Neuronal stem cell (in vitro differentiated cells): ENCODE measurements at places on chromosomes 1 and 21.

GRCh38 chr1:20187103-20187812, 940 bp upstream of the PLA2G2C start:
- DNase-seq = no peak

- no peak for DNase-seq
These were observed 7.1 kb upstream of the L1TD1 start for GRCh38 chr1:62187548-62187947.

GRCh38 chr1:232578651-232579195, 51.2 kb downstream of the SIPA1L2 start:
- no peak for DNase-seq

DNA sequence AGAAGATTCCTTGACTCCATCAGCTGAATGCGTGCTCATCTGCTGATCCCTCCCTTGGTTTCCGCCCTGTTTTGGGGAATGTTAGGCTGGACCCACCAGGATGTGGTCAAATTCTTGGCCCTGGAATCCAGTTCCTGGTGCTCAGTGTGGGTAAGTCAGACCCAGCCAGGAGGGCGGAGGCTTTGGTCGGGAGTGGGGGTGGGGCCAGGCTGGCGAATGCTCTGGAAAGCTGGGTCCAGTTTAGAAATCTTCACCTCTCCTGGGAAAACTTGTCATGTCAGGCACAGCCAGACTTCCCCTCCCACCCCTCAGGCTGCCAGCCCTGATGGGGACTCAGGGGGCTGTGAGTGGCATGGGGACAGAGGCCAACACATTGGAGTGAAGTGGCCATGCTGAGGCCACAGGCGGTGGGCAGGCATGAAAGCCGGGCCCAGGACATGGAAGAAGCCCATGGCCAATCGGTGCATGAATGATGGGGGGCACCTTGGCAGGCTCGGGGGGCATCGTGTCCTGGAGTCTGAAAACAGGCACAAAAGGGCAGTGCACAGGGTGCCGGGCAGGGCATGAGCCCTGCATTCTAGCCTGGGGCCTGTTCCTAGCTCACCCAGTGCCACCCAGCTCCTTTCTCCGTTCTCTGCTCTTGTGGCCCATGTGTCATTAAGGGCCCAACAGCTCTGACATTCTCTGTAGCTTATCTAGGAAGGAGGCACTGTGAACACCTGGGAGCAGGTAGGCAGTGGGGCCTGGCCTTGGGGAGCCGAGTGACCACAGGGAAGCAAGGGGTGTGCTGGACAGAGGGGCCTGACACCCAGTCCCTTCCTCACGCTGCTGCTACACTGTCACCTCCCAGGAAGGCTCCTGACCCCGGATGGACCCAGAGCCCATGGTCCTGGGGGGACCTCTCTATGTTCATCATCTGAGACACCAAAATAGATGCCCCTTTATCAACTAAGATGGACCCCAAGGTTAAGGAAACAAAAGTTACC, 14.6 kb upstream of the PADI1 start:
- DNase-seq = no peak

DNA sequence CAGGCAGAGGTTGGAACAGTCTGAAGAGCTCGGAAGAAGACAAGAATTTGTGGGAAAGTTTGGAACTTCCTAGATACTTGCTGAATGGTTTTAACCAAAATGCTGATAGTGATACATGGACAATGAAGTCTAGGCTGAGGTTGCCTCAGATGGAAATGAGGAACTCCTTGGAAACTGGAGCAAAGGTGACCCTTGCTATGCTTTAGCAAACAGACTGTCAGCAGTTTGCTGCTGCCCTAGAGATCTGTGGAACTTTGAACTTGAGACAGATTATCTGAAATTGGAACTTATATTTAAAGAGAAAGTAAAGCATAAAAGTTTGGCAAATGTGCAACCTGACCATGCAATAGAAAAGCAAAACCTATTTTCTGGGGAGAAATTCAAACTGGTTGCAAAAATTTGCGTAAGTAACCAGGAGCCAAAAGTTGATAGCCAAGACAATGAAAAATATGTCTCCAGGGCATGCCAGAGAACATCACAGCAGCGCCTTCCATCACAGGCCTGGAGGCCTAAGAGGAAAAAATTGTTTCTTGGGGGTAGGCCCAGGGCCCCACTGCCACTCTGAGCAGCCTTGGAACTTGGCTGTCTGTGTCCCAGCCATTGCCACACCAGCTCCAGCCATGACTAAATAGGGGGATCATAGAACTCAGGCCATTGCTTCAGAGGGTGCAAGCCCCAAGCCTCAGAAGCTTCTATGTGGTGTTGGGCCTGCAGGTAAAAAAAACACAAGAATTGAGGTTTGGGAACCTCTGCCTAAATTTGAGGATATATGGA, 675.3 kb downstream of the LTN1 start:
- no peak for DNase-seq

DNA sequence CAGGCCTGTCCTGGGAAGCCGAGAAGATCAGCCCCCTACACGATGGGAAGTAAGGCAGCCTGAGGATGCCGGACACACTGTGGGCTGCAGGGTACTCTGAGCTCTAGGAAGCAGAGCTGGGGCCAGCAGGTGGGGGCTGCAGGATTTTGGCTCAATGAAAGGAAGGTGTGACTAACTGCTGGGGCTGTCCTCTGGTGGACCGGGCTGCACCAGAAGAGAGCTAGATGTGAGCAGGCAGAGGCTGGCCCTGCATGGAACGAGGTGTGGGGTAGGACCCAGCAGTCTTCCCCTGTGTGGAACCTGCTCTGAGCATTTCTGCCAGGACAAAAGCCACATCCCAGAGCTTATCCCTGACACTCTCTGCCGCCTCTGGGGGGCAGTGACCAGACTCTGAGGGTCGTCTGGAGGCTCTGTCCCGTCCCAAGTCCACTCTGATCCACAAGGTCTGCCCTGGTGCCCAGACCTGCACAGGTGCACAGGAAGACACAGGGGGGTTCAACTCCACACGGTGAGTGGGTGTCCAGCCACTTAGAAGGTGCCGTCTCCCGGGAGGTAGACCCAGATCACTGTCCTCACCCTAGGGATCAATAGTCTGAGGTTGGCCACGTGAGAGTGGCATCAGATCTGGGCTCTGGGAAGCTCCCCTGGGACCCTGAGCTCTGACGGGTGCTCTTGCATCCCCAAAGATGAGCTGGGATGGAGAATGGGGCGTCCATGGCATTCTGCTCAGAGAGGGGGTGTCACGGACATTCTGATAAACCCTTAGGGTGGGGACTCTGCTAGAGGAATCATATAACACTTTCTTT, 187.6 kb upstream of the VAMP3 start:
- no peak for DNase-seq

- no peak for DNase-seq
These were observed 18.8 kb downstream of the KCNC4 start for GRCh38 chr1:110228869-110229268.
